Activated T-cell treated with anti-CD3 and anti-CD28 coated beads, Interleukin-2, amount 50 U/mL, for 72 hours (primary cell): ENCODE measurements at places on chromosomes 3 and 15. TPM values are rescaled to one million over a fixed set of nuclear protein-coding genes. Genes with fewer than 3 reads are reported as not detected.

SLC33A1 gene
- 39.5 TPM for total RNA-seq

TMEM212 gene
- not detected for total RNA-seq

GOLGA6L10 gene
- 2.6 TPM for total RNA-seq

TEX55 gene
- not detected for total RNA-seq

SKOR1 gene
- 0.95 TPM for total RNA-seq

KY gene
- not detected for total RNA-seq

SLC6A20 gene
- not detected for total RNA-seq

MST1R gene
- total RNA-seq: 0.84 TPM

ZBTB47 gene
- total RNA-seq: 0.55 TPM

PLSCR4 gene
- not detected for total RNA-seq

TMEM266 gene
- total RNA-seq: not detected
